Activated CD4-positive, alpha-beta T cell treated with anti-CD3 and anti-CD28 coated beads, Interleukin-2, amount 50 U/mL, for 1 hour (primary cell): ENCODE measurements at places on chromosomes 5 and 9.

- no peak for DNase-seq
These were observed 133.9 kb downstream of the ESM1 start for GRCh38 chr5:54851449-54851848.

DNA sequence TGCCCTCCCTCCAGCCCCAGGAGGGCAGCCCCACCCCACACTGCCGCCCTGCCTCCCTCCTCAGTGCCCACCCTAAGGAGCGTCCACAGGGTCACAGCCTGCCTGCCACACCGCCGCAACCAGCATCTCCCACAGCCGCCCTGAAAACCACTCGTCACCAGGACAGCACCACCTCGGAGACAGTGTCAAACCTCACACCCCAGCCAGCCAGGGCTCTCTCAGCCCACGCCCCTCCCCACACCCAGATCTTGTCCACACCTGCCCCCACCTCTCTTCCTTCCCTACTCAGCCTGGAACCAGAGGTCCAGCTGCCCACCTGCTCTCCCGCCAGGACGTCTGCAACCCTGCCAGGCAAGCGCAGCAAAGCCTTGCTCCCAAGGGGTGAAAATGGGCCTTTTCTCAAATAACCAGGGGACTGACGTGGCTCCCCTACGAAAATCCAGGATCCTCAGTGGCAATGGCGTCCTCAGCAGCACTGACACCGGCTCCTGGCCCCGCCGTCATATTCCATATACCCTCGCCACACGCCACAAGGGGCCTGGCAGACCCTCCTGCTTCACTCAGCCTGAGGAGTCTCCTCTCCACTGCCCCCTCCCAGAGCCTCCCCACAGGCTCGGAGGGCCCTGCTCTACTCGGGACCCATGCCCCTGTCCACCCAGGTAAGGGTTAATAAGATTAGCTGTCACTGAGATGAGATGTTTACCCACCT lies 71.0 kb upstream of the ADAMTS2 start:
- no peak for DNase-seq

DNA sequence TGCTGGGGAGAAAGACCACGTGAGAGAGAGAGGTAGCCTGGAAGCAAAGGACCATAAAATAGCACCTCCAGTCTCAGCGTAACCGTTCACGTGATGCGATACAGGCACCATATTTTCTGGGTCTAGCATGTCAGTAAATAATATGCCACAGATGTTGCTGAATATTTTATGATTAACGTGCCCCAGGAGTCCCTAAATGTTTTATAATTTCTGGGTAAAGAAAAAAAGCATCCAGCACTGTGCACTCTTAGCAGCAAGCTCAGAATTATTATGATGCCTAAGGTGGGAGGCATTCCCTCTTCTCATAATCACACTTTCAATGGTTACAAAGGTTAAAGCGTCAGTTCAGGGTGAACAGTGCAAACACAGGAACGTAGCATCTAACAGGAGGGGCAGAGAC lies 121.8 kb downstream of the CAVIN4 start:
- no peak for DNase-seq

DNA sequence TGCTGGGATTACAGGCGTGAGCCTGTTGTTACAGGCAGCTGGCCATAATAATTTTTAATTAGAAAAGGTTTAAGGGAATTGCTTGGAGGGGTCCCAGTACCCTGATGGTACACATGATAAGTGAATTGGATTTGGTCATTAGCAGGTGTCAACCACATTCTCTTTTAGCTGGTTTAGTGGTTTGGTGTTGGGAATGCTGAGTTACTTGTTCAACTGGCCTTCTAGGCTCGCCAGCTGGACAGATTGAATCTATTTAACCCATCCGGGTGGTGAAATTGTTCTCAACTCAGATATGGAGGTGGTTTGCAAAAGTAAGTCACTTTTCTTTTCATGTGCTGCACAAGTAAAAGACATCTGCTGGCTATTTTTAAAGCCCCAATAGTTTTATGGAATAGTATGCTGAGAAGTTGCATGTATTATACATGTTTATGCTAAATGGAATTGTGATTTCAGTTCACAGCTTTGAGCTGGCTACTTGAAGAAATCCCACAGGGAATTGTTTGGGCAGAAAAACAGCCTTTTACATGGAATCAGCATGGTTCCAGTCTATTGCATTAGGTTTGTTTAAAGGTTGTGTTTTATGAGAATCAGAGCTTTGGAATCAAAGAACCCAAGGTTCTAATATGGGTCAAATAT lies 149.8 kb upstream of the SLC28A3 start:
- DNase-seq, result no peak

DNA sequence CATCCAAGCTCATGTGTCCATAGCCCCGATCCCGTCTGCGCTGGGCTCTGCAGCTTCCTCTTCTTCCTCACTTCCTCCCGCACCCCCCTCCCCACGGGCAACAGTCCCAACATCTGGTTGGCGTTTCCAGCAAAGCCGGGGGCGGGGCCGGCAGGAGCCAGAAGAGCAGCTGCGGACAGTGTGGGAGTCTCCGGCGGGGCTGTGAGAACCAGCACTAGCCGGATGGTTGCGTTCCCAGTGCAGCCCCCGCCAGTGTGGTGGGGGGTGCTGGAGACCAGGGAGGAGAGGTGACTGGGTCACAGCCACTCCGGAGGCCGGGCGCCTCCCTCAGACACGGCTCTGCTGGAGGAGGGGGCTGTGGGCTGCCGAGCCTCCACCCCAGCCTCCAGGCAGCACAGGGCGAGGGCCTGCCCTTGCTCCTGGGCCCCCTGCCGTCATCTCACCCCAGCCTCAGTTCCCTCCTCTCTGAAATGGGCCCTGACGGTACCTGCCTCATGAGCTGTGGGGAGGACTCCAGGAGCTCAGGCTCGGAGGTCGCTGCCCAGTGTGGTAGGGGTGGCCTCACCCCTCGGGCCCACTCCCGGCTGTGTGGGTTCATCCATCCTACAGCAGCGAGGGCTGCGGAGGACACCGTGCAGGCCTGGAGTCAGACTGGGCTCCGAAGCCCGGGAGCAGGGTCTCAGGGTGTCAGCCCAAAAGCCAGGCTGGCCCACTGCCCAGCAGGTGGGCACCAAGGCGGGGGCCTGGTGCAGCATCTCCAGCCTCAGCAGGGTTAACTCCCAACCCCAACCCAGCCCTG lies 41.5 kb upstream of the NOTCH1 start:
- no peak for DNase-seq

GRCh38 chr5:109643791-109644350 lies 45.9 kb upstream of the MAN2A1 start:
- no peak for DNase-seq

- DNase-seq, result no peak
These were observed 93.8 kb upstream of the BNC2 start for GRCh38 chr9:16964228-16964627.

- DNase-seq, result no peak
These were observed 6.5 kb upstream of the MLANA start for GRCh38 chr9:5884191-5884590.

DNA sequence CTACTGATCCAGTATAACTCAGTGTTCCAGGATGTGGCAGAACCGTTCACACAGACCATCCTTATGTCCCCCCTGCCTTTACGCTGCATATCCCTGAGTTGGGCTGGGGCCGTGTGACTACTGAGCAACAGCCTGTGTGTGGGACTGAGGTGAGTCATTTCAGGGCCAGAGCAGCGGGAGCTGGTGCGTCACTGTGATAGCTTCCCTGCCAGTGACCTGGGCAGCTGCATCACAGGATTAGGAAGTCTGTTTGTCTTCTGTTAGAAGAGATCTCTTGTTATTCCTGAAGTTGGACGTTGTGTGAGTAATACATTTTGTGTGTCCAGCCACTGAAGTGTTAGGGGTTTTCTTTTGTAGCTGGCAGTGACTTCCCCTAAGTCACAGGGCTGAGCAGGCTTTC lies 35.6 kb downstream of the TPPP start:
- DNase-seq, result no peak

DNA sequence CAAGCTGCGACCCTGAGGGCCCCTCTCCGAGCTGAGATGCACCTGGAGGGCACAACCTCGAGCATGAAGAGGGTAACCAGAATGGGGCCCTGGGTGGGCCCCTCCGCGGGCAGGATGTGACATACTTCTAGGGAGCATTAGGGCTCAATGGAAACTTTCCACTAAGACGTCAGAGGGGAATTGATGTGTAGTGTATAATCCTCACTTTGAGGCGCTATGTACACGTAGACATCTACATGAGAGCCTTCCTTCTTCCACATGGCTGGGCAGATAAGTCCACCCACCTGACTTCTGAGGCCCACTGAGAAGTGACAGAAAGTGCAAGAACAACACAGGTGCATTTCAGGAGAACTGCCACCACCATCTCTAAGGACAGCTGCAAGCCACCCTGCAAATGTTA lies 61.0 kb downstream of the DAP start:
- no peak for DNase-seq

DNA sequence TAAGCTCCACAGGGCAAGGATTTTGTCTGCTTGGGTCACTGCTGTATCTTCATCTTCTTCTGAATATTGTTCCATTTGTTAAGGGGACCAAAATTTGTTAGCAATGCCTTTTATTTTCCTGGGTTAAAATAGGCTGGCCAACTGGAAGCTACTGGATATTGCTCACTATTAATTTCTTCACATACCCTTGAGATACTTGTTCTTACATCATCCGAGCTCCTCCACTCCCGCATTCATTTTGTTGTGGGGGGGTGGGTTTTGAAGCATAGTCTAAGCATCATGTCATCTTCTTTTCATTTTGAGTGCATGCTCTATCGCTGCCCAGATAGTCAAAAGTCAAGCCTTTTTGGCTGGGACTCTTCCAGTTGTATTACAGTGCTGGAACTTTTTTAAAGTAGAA lies 42.5 kb upstream of the PIK3R1 start:
- no peak for DNase-seq

DNA sequence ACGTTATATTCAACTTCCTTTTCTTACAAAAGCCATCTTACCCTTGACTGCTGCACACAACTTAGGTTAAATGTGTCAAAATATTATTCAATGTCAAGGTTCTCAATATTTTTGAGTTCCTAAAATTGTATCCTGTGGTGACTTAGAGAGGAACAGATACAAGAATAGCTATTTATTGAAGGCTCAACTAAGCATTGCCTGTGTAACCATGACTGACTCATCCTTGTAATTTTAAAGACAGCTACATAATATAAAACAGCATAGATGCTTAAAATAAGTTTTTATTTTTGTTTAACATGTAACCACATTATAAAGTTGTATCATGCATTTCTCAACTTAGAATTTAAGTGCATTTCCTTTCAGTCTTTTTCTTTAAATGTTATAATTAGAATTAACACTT lies 312.9 kb upstream of the RGMB start:
- no peak for DNase-seq

- DNase-seq, result no peak
These were observed 14.8 kb downstream of the SLC25A46 start for GRCh38 chr5:110753600-110753999.

DNA sequence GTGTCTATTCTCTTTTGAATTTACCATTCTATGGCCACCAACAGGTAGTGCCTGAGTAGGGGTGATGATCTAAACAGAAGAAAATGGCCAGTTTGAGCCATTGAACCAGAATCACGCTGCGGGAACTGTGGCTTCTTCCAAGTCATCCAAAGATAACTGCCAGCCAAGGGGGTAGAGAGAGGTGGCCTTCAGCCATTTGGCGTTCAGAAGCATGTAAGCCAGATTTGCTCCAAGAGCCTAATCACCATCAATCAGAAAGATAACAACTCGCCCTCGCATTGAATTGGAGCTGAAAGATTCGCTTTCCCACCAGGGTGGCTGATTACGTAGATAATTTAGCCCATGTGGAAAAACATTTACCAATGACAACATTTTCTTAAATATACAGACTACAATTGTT lies 1302.7 kb upstream of the DMAC1 start:
- no peak for DNase-seq

- no peak for DNase-seq
These were observed 126.4 kb upstream of the ZNF366 start for GRCh38 chr5:72633649-72634048.

GRCh38 chr5:177302354-177303110 lies 987 bp downstream of the RAB24 start:
- no peak for DNase-seq
